ENCODE measurements at places on chromosomes 7 and 10.
A peak's percentile ranks its signal among the peaks of the same experiment; 100 is the strongest.

DNA sequence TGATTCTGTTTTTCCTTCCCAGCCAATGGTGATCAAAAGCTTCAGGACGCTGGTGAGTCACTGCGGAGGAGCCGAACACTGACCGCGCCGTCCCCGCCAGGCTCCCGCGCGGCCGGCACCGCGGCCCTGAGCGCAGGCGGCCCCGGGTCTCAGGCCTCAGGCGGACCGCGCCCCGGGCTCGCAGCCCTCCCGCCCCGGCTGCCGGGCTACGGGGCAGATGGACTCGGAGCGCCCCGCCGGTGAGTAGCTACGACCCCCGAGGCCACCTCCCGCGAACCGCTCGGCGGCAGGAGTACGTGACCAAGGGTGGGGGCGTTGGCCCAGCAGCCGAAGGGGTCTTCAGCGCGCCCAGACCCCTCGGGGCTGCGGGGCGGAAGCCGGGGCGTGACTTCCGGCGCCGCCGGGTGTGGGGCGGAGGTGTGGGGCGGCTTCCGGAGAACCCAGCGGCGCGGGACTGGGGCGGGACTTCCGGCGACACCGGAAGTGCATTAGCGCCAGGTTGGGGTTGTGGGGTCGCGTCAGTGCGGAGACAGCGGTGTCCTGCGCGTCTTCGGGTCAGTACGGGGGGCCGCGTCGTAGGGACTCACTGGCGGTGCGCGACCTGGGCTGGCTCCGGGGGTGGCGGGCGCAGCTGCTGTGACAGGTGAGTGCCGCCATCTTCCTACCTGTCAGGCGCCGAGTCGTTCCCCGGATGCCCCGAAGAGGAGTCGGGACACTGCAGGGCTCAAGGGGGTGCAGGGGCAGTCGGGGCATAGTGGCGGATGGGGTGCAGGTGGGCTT, at the start of gene WDR37:
Gene WDR37, plus strand, starts transcription at position 60 of the 780 bp plus-strand sequence. CDS start 15,771 bp downstream, outside the sequence.
- peak; percentile 85 for DNase-seq

- no peak for DNase-seq
These were observed 739.7 kb downstream of the PARD3 start for GRCh38 chr10:34075254-34075926.

DNA sequence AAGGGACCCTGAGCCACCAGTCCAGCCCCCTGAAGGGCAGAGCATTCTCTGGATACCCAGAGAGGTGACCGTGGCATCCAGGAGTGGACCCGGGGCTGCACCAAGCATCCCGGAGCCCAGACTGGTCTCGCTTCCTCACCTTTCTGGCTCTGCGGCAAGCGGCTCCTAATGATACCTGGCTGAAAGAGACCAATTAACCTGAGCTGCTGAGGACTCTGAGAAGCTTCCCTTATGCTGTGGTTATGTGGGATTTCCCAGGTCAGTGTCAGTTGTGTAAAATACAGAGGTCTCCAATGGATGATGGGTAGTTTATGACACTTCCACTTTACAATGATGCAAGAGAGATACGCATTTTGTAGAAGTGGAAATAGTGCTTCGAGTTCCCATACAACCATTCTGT, 51.5 kb downstream of the PFKFB3 start:
- no peak for DNase-seq

DNA sequence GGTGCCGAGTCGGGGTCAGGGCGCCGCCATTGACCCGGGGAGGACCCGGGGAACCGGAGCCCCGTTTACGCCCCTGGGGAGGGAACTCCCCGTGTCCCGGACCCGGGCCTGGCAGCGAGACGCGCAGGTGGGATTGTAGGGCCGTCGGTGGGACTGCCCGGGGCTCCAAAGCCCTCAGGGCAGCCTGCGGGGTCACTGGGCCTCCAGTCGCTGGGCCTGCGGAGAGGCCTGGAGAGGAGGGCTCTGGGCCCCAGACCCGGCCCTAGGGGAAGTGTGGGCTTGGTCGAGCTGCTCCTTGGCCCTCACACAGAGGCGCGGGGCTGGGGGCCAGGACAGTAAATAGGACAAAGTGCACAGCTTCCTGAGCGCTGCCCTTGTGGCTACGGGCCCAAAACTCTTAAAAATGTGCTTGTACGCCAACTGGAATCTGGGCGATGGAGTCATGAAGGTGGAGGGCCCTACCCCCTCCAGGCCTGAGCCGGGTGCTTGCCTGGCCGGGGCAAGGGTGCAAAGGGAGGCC, 657 bp downstream of the ECHDC3 start:
- peak; percentile 28 for DNase-seq

DNA sequence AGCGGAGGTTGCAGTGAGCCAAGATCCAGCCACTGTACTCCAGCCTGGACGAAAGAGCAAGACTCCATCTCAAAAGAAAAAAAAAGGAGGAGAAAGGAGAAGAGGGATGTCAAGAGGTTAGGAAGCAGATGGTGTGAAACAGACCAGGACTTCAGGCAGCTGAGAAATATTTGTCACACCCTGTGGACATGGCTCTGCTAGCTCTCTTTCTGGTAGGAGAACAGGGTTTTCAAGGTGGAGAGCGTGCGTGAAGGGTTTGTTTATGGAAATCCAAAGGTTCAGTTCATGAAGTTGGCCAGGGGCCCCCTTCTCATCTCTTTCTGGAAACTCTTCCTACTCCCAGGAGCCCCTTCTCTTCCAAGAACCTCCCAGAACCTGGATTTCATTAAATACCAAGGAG, 110.8 kb upstream of the GALNT17 start:
- no peak for DNase-seq

Data from kidney tubule cell (primary cell).